NCI-H1930 (cell line): ENCODE measurements at places on chromosomes 16 and 17.

DNA sequence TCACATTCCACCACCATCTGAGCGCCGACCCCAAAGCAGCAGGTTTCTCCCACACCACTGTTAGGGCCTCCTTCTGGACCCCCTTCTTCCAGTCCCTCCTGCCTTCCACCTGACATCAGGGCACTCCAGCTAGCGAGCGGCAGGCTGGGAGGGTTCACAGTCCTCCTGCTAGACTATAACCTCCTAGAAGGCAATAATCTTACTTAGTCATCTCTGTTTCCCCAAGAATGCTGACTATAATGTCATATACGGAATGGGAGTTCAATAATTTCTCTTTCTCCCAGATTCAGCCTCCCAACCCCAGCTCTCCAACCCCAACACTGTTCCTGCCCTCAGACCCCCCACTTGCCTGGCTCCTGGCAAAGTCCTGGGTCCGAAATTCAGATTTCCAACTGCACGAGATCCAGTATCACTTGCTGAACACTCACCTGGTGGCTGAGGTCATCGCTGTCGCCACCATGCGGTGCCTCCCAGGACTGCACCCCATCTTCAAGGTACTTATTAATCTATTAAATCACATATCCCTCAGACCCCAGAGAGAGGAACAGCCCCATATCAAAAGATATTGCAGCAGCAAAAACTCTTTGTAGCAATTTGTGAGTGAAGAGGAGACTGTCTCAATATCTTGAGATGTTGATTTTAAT lies 5.6 kb downstream of the ALOX12 start:
- no peak for DNase-seq

- no peak for DNase-seq
These were observed 30.9 kb downstream of the GLG1 start for GRCh38 chr16:74575807-74576643.

DNA sequence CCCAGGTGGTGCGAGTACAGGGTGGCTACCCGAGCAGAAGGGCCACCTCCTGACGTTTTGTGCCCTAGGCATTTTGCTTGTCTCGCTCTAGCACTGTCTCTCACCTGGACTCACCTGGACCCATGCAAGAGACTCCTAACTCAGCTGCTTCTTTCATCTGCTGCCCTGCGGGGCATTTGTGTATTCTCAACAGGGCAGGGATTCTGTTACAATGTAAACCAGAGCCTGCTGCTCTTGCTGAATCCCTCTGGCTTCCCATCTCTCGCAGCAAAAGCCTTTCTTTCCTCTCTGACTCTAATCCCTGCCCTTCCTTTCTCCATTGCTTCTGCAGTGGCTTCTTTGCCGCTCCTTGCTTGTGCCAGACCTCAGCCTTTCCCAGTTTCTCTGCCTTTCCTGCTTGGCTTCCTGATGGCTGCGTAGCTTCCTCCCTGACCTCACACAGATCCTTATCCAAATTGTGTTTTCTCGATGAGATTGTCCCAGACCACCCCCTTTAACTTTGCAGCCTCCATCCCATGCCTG lies 10.2 kb downstream of the ARSG start:
- DNase-seq, result no peak

GRCh38 chr16:52591934-52592592 lies 45.1 kb upstream of the TOX3 start:
- no peak for DNase-seq

DNA sequence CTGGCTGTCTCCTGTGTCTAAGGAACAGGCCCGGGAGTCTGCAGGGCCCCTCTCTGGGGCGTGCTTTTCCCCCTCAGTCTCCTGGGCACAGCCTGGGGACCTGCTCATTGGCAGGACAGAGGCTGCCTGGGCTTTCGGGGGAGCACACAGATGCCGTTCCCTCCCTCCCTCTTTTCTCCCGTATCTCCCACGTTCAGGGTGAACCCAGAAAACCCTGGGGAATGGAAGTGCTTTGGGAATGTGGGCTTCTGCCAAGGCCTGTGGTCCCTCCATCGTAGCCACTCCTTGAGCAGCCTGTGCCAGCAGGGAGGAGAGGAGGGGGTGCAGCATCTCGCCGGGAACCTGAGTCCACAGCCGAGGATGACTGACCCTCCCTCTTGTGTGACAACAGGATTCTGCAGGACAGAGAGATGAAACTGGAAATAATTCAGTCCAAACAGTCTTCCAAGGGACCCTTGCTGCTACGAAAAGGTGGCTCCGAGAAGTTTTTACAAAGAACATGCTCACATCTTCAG lies 52.0 kb downstream of the RNF213 start:
- no peak for DNase-seq

- no peak for DNase-seq
These were observed 10.8 kb upstream of the BCAR1 start for GRCh38 chr16:75262104-75262799.

DNA sequence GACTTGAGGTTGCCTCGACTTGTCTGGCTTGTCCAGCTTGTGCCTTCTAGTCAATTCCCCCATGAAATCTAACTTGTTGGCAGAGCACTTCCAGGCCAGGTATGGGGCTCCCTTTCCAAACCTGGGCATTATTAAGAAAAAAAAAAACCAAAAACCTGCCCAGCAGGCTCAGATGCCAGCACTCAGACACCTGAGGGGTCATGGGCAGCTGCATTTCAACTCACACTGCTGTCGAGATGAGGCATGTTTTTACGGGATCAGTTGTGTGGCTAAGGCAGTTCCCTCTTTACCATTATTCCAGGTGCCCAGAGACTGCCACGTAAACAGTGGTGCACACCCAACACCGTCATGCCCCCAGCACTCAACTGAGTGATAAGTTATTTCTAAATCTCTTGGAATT lies 17.8 kb downstream of the TMEM11 start:
- DNase-seq, result no peak

DNA sequence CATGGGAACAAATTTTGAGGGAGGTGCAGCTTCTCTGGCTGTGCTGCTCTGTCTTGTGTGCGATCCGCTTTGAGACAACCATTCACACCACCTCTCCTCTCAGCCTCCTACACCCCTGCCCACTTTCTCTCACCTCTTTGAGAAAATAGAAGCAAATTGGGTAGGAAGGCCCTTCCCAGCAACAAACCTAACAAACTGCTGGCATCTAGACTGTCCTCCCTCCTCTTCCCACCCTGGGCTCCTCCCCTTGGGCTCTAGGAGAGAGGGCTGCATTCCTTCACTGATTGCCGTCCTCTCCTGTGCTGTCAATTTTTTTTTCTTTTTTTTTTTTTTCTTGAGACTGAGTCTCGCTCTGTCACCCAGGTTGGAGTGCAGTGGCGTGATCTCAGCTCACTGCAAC lies 13.5 kb downstream of the CDIPT start:
- DNase-seq, result no peak

DNA sequence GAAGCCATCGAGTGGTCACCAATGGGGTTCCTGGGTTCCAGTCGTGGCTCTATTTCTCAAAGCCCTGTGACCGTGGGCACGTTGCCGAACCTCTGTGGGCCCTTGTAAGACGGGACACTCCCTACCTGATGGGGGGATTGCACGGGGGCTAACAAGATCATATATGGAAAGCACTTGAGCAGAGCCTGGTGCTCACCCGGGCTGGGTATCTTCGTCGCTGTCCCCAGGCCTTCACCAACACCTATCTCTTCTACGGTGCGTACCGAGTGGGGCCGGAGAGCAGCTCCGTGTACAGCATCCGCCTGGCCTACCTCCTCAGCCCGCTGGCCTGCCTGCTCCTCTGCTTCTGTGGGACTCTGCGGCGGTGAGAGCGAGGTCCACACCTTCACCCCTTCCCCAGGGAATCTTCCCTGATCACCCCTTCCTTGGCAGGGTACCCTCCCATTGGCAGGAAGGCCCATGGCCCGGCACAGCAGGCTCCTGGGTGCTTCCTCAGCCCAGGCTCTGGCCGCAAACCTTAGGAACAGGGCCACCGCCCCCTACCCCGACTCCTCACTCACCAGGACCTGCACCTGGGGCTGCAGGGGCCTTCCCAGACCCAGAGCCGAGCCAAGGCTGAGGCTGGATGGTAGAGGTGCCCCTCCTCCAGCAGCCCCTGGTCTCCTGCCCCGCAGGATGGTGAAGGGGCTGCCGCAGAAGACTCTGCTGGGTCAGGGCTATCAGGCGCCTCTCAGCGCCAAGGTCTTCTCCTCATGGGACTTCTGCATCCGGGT lies 2.8 kb downstream of the TMC8 start:
- DNase-seq, result no peak

DNA sequence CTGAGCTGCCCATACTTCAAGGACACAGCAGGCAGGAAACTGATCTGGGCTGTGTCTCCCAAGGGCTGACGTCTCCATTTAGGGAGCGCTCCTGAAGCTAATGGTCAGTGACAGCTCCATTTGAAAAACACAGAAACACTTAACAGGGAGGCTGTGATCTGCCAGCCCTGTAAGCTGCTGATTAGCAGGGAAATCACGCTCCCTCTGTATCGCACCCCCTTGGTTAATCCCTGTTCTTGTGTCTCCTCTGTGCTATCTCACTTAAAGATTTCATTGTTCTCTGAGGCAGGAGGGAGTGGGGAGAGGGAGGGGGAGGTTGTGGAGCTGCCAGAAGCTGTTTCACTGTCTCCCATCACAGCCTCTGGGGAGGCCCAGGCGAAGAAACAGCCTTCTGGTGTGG lies 47.4 kb upstream of the CACNG3 start:
- DNase-seq, result no peak

DNA sequence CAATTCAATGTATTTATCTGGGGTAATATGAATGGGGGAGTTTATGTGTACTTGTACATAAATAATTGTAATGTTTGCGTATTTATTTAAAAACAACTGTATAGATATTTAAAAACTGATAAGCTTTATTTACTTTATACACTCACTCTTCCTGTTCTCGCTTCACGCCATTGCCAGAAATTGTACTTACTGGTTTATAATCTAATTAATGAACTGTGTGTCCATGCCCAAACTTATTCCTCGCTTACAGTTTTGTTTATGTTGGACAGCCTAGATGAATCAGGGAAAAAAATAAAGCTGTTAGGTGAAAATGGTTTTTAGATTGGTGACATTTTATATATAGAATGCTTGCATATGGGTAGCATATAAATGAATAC lies 30.8 kb downstream of the AATF start:
- DNase-seq, result no peak

DNA sequence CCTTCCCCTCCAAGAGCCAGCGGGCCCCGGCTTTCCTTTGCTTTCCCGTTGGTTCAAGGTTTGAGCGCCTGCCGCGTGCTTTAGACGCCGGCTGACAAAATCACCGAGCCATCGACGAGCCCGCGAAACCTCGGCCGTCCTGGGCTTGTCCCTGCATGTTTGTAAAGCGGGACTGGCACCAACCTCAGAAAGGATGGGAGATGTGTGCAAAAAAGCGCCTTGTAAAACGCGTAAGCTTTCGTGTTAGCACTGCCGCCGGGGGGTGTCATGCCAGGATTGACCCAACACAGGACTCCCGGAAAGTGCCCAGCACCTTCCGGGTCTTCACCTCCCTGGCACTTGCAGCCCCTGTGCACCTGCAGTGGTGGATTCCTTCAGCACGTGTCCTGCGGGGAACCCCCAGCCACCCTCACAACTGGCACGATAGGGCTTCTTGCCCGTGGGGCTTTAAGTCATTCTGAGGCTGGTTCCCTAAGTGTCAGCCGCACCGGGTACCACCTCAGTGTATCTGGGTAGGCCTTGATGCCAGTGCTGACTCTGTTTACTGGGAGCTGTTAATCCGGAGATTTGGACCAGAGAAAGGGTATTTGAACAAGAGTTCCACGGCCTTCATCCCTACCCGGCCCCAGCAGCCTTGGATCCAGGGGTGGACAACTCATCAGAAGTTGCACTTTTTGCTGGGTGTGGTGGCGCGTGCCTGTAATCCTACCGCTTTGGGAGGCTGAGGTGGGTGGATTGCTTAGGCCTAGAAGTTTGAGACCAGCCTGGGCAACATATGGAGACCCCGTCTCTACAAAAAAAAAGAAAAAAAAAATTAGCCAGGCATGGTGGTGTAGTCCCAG lies 817 bp downstream of the NDUFAF8 start:
- DNase-seq, result no peak

DNA sequence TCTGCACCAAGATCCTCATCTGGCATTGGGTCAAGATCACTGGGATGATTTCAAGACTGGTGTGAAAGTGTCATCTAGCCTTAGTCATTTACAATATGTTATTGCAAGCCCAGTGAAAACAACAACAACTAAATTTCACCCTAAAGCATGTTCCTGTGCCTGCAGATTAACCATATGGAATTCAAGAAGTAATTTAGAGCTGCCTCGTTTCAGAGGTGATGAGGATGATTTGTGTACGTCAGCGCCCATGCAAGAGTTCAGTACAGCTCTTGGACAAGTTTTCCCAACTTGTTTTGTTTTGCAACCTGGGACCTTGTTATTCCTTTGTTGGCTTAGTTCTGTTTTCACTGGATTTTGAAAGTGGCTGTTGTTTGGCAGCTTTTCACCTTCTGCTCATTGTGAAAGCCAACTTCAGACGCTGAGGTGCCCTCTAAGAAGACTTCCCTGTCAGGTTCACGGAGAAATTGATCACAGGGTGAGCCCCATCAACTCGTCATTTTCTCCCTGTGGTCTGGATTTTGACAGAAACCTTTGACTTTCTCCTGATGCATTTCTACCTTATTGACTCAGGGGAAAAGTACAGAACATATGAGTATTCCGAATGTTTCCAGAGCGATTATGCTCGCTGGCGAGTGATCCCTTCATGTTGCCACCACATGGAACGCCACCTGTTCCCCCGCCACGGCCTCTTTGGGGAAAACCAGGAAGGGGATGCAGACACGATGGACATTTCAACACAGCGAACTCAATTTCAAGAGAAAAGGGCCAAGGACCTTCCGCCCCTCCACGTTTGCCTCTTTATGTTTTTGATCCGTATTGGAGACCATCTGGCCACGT lies 85.6 kb downstream of the FOXL1 start:
- no peak for DNase-seq

DNA sequence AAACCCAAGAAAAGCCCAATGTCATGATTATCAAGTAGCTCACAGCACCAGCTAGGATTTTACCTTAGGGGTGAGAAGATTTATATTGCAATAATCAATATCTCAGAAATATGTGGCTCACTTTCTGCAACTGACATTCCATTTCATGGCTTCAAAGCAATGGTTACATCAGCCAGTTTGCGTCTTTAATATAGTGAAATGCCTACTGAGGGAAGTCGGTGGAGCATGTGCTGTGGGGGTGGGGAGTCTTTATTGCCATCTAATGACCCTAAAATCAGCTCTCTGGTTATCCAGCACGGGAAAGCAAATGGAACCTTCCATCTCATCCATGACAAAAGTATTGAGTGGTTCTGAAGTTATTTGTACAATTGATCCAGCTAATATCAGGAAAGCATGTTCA lies 395.5 kb downstream of the CA10 start:
- DNase-seq, result no peak
